ENCODE measurements at places on chromosomes 2 and 18.

DNA sequence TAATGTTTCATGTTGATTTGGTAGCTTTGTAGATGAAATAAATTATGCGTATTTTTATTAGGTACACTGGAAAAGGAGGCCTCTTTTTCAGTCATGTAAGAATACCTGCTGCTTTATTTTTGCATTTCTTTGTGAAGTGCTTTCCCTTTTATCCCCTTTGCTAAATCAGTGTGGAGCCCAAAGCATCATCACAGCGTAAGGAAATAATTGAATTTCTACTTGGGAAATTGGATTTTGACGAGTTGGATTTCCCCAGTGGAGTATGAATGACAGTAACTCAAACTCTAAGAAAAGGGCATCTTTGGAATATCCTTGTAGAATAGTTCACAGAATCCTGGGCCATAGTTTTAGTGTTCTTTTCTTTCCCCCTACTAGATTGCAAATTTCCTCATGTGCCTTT is 97.2 kb downstream of the KCNJ3 start:
- H3K36me3 ChIP-seq = no peaks in the 10 kb centered on the region
- no peak overlapping the region for H3K4me3 ChIP-seq
- no peaks in the 10 kb centered on the region for H3K4me1 ChIP-seq
- no peak overlapping the region for H3K27ac ChIP-seq
- DNase-seq = no peak

GRCh38 chr2:141455877-141456276 is 674.9 kb downstream of the LRP1B start:
- H3K36me3 ChIP-seq = no peaks in the 10 kb centered on the region
- H3K27me3 ChIP-seq = no peaks in the 10 kb centered on the region
- DNase-seq = no peak
- no peak overlapping the region for H3K27ac ChIP-seq

DNA sequence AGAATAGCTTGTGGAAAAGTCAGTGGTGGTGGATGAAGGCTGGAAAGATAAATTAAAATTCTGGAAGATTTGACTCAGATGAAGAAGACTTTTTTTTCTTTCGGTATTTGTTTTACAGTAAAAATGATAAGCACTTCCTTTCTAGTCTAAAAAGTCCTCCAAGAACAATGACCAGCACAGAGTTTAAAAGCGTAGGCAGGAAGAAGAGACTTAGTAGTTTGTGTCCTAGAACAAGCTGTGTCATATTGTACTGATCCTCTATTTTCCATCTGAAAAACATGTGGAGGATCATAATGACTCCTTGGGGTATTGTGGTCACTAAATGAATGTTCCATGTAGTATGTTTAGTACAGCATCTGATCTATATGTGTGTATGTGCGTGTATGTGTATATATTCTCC is 132.4 kb upstream of the FSHR start:
- H3K27me3 ChIP-seq = no peaks in the 10 kb centered on the region
- no peak overlapping the region for H3K27ac ChIP-seq
- no peak overlapping the region for H3K4me3 ChIP-seq
- no peaks in the 10 kb centered on the region for H3K4me1 ChIP-seq
- no peaks in the 10 kb centered on the region for H3K36me3 ChIP-seq
- no peak for DNase-seq

GRCh38 chr18:58230438-58231179 is 186.6 kb downstream of the NEDD4L start:
- no peaks in the 10 kb centered on the region for H3K36me3 ChIP-seq
- no peak overlapping the region for H3K4me3 ChIP-seq
- H3K27ac ChIP-seq = no peak overlapping the region
- H3K4me1 ChIP-seq = no peaks in the 10 kb centered on the region
- no peaks in the 10 kb centered on the region for H3K27me3 ChIP-seq

Measured in DND-41 (cell line).